ENCODE measurements at places on chromosomes 11 and 22.

DNA sequence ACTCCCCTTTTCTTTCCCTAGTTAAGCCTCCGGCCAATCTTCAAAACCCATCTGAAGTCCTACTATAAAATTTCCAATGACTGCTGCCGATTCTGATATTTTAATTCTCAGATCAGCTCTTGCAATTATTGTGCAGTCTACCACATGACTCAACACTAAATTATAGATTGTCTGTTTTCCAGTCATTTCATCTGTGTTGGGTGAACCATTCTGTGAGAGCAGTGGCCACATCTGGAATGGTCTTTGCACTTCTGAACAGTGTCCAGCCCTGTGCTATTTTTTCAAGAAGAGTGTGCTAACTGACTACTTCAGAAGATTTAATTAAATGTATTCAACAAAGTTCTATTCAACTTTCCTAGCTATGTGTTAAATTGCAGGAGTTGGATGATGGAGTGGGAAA is 47.2 kb upstream of the MMP7 start:
- no peak for DNase-seq

DNA sequence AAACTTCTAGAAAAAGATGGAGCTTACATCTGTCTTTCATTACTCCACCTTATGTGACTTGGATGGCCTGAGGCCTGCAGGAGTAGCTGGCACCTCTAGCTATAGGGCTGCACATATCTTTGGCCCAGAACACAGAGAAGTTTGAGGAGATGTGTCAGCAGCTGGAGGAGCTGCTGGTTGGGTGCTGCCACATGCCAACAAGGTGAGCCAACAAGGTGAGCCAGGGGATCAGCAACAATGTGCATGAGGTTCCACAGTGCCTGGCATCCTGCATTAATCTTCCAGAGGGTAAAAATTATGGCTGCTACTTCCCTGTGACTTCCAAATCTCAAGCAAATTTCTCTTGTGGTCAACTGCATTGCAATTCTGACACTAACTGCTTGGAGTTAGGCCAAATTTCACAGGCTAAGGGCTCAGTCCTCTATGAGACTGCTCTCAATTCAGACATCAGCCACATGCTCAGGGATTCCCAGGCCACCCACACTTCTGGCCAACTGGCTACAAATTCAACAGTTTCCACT is 16.0 kb downstream of the RBM7 start:
- peak; percentile 72 for DNase-seq

DNA sequence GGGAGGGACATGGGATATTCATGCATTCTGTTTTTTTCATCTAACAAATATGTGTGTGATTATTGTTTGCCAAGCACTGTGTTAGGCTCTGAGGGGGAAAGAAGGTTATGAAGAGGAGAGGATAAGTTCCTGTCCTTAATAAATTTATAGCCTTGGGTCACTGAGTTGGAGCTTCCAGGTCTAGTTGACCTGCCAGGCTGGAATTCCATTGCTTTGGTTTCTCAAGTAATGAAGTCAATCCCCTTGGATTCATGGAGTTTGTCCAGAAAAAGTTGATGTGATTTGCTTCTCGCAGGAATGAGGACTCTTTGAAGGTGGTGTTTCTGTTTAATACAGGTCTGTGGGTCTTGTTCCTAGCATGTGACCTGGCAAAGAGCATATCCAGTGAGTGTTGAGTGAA is 156.2 kb downstream of the ADAMTS15 start:
- no peak for DNase-seq

GRCh38 chr22:38724926-38725571 is 19.3 kb downstream of the GTPBP1 start:
- DNase-seq = peak; percentile 36

DNA sequence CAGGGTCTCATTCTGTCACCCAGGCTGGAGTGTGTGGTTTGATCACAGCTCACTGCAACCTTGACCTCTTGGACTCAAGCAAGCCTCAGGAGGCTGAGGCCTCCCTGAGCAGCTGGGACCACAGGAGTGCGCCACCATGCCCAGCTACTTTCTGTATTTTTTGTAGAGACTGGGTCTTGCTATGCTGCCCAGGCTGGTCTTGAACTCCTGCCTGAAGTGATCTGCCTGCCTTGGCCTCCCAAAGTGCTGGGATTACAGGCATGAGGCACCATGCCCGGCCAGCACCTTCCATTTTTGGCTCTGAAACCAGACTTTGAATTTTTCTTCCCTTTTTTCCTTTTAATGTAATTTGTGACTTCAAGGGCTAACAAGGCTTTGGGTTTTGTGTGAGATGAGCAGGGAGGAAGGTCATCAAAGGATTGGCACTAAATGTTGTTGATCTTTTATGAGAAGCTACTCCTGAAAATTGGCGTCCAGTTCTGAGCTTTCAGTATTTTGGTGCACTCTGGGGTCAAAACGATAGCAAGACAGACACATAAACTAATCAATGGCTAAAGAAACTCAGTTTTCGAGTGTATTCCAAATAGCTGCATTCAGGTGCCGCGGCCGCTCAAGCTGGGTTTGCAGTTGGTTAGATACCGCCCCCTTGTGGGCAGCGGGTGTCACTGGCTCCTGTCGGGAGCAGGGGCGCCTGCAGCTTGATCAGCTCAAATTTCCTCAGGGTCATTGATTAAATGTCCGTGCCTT is 51.9 kb upstream of the CLMP start:
- peak; percentile 80 for DNase-seq

- no peak for DNase-seq
Observed at GRCh38 chr11:2387266-2387987, 10.3 kb downstream of the CD81 start.

GRCh38 chr11:26851696-26852095 is 129.8 kb upstream of the SLC5A12 start:
- no peak for DNase-seq

DNA sequence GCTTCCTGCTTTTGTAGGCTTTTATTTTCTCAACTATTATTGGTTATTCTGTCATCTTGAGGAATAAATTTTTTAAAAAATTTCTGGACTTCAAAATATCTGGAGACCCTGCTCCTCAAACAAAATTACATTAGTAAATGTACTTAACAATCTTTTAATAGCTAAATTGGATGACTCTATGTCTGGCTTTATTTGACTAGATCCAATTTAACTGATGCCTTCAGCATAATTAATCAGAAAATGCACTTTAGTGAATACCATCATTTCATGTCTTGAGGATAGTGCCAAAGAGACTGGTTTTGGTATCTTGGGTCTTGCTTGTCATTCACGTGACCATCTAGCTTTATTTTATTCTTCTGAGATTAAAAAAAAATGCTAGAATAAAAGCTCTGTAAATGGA is 1301.2 kb downstream of the JRKL start:
- no peak for DNase-seq

DNA sequence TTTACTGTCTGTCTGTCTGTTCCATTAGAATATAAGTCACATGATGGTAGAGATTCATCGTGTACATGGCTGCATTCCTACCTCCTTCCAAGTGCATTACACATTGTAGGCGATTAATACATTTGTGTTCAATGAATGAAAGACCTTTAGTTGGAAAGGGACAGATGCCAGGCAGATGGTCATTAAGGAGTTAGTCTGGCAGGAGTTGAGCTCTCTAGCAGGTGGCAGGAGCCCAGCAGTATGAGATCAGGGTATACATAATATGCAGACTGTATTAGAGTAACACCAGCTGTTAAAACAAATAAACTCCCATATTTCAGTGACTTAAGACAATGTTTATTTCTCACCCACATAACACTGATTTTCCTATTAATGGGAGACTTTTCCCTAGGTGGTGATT is 147.7 kb upstream of the LARGE1 start:
- no peak for DNase-seq

- DNase-seq = no peak
Observed at GRCh38 chr11:2366733-2367132, 10.4 kb upstream of the CD81 start.
